T-helper 17 cell (primary cell): ENCODE measurements at places on chromosomes 4 and X.

DNA sequence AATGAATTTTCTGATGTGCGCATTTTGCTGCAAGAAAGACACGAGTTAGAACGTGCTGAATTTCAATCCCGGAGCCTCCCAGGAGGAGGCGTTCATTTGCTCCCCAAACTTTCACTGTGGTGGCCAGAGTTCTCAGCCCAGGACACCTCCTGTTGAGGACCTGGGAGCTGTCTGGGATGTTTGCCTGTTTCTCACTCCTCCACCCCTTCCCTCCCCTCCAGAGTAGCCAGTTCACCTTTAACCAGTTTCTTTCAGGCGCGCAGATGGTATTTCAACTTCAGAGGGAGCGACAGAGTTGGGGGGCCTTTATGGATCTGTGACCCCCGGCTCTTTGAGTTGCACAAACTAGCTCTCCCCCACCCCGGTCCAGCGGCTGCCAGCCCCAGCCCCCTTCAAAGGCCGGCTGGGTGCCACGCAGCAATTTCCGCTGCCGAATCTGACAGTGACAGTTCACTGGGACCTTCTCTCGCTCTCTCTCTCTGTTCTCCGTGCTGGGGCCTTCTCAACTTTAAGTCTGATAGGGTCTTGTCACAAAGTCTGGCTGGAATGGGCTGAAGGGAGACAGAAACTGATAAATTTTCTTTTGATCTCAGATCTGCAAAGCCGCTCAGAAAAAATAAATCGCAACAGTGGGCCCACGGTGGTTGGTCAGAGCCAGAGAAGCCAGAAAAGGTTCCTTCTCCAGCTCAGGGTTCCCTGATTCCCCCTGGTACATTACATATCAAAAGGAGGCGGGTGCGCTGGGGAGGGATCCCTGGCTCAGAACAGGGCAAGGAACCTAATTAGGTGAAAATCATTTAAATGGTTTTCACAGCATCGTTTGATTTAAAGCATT lies 100.0 kb upstream of the STX18 start:
- no peak overlapping the region for H3K4me3 ChIP-seq
- H3K4me1 ChIP-seq: peaks cover 2% of the 10 kb centered on the region
- no peak for DNase-seq
- H3K27me3 ChIP-seq: no peaks in the 10 kb centered on the region
- no peaks in the 10 kb centered on the region for H3K36me3 ChIP-seq

GRCh38 chr4:107351196-107351595 lies 315.1 kb upstream of the DKK2 start:
- H3K27ac ChIP-seq: no peak overlapping the region
- H3K36me3 ChIP-seq: peaks cover 2% of the 10 kb centered on the region
- DNase-seq: no peak
- no peak overlapping the region for H3K4me3 ChIP-seq
- H3K27me3 ChIP-seq: peaks cover 5% of the 10 kb centered on the region
- no peaks in the 10 kb centered on the region for H3K4me1 ChIP-seq

DNA sequence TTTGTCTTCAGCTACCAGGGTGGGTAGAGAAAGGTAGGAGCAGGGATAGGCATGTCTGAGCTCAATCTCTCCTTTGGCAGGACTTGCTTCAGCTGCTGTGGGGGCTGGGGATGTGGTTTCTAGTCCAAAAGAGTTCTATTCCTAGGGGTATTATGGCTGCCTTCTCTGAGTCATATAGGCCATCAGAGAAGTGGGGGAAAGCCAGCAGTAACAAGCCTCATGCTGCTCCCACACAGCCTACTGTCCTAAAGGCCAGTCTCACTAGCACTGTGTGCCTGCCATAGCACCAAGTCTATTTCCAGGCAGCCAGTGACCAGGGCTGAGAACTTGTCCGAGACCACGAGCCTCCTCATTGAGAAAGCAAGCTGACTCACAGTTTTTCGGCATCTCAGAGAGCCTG lies 270.6 kb downstream of the DCAF12L2 start:
- no peak overlapping the region for H3K27ac ChIP-seq
- H3K4me1 ChIP-seq: no peaks in the 10 kb centered on the region
- H3K4me3 ChIP-seq: no peak overlapping the region
- no peaks in the 10 kb centered on the region for H3K27me3 ChIP-seq
- no peaks in the 10 kb centered on the region for H3K36me3 ChIP-seq

GRCh38 chrX:1725472-1725871 lies 110.6 kb downstream of the ASMT start:
- no peak for DNase-seq
- no peak overlapping the region for H3K4me3 ChIP-seq
- H3K36me3 ChIP-seq: peaks cover 3% of the 10 kb centered on the region
- H3K27ac ChIP-seq: no peak overlapping the region
- H3K27me3 ChIP-seq: no peaks in the 10 kb centered on the region

DNA sequence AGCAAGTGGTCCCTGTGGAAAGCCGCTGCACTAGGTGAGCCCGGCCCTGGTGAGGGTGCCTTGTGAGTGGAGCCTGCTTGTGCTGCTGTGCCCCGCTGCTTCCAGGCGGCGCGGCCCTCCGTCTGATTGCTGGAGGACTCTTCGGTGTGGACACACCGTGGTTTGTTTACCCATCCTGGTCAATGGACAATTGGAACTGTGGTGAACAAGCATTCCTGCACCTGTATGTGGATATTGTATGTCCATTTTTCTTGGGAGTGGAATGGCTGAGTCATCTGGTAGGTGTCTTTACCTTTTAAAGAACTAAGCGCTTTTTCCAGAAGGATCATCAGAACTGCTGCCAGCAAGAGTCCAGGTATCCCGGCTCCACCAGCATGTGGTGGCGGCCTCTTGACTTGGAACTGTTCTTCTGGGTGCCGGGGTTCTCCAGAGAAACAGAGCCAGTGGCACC lies 15.6 kb downstream of the MAEA start:
- H3K4me1 ChIP-seq: peaks cover 53% of the 10 kb centered on the region
- DNase-seq: no peak
- peak overlapping the region; percentile 69 for H3K4me3 ChIP-seq
- H3K27ac ChIP-seq: peak overlapping the region; percentile 95
- H3K36me3 ChIP-seq: no peaks in the 10 kb centered on the region

DNA sequence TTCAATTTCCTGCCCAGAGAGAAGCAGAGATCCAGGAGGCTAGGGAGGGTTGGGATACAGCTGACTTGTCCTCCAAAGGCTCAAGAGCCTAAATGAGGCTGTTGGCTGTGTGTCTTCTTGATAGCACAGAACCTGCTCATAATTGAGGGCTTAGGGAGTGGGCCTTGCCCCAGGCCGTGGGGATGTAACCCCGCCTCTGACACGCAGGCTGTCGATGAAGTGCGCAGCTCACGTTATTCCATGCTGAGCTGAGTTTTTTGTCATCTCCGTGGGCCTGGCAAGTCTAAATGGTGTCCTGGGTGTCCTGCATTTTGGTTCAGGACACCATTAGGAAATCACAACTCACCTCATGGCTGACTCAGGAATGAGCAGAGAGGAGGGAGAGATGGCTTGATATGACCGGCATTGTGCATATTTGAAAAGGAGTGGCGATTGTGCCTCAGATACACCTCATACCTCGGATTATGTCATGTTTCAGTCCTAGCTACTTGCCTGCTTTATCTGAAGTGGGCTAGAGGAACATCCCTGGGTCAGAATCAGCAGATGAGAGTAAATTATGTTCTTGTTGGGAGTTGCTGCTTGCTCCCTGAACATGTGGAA lies 43.7 kb downstream of the FHDC1 start:
- no peaks in the 10 kb centered on the region for H3K4me1 ChIP-seq
- no peak overlapping the region for H3K4me3 ChIP-seq
- DNase-seq: no peak
- no peak overlapping the region for H3K27ac ChIP-seq

DNA sequence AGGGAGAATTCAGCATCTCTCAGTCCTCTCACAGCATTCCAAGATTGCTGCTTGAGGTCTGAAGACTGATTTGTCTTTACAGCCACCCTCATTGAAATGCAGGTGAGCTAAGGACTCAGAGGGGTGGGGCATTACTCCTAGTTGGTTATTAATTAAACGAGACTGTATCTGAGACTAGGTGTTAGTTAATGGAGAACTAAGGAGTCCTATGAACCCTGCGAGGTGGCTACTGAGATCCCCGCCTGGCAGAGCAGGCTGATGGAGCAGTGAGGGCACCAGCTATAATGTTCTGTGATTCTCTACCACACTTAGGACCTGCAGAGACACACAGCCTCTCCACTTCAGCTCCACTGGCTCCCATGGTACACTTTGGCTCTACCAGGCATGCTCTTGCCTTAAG lies 215.3 kb downstream of the MID1IP1 start:
- no peak overlapping the region for H3K27ac ChIP-seq
- no peak for DNase-seq
- H3K4me3 ChIP-seq: no peak overlapping the region
- H3K36me3 ChIP-seq: no peaks in the 10 kb centered on the region

DNA sequence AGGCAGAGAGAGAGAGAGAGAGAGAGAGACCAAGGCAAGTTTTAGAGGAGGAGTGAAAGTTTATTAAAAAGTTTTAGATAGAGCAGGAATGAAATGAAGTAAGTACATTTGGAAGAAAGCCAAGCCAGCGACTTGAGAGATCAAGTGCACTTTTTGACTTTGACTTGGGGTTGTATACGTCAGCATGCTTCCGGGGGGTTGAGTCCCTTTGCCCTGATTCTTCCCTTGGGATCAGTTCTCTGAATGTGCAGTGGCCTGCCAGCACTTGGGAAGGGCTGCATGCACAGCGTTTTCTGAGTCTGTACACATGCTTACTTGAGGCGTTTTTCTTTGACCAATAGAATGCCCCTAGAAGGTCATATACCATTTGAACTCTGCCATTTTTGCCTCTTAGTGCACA lies 400.5 kb downstream of the PDGFC start:
- H3K4me1 ChIP-seq: no peaks in the 10 kb centered on the region
- DNase-seq: no peak
- no peak overlapping the region for H3K27ac ChIP-seq
- no peaks in the 10 kb centered on the region for H3K27me3 ChIP-seq

DNA sequence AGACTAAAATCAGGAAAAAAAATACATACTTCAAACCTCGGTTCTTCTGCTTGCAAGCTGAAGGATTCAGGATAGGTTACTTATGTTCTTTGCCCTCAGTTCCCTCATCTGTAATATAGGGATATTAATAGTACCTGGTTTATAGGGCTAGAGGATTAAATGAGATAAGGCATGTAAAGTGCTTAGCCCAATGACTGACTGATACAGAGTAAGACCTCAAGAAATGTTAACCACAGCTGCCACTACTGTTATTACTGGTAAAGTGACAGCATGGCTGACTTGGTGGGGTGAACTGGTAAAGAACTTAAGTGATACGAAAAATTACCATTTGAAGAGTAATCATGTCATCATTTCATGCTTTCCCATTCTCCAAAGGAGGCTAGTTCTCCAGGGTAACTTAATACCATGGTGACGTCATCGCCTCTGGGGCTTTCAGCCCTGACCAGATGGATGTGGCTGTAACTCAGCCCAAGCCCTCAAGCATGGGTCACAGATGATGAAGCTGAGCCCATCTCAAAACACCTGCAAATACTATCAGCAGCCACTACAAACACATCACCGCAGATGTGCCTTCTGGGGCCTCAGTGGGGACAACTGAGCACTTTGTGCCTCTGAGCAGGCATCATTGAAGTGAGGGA lies 44.5 kb upstream of the SCML1 start:
- H3K27me3 ChIP-seq: no peaks in the 10 kb centered on the region
- no peak overlapping the region for H3K27ac ChIP-seq
- DNase-seq: no peak
- no peak overlapping the region for H3K4me3 ChIP-seq
- H3K36me3 ChIP-seq: no peaks in the 10 kb centered on the region
- H3K4me1 ChIP-seq: no peaks in the 10 kb centered on the region

DNA sequence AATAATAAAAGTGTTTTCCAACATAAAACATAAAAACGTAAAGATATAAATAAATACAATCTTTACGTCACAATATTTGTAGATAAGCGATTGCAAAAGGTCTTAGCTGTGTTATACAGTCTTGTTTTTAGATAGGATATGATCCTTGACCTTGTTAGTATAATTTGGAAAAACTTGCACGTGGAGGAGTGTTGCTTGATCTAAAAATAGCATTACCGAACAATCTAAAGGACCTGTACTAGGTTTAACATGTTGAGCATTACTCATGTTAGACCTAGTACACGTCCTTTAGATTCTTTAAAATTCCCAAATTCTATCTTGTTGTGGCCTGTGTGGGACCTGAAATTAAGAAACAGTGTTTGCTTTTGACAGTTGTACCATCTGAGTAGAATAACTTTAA lies 1.6 kb downstream of the METAP1 start:
- no peak overlapping the region for H3K4me3 ChIP-seq
- no peak for DNase-seq
- H3K36me3 ChIP-seq: no peaks in the 10 kb centered on the region
- no peaks in the 10 kb centered on the region for H3K27me3 ChIP-seq
- peak overlapping the region; percentile 41 for H3K27ac ChIP-seq

GRCh38 chr4:140693562-140693961 lies 62.6 kb downstream of the TBC1D9 start:
- no peaks in the 10 kb centered on the region for H3K4me1 ChIP-seq
- H3K27me3 ChIP-seq: peaks cover 22% of the 10 kb centered on the region
- no peaks in the 10 kb centered on the region for H3K36me3 ChIP-seq
- no peak overlapping the region for H3K4me3 ChIP-seq

GRCh38 chr4:107148904-107149303 lies 112.8 kb upstream of the DKK2 start:
- peaks cover 10% of the 10 kb centered on the region for H3K4me1 ChIP-seq
- no peak for DNase-seq
- peak overlapping the region; percentile 74 for H3K27ac ChIP-seq
- no peaks in the 10 kb centered on the region for H3K36me3 ChIP-seq
- H3K4me3 ChIP-seq: no peak overlapping the region

DNA sequence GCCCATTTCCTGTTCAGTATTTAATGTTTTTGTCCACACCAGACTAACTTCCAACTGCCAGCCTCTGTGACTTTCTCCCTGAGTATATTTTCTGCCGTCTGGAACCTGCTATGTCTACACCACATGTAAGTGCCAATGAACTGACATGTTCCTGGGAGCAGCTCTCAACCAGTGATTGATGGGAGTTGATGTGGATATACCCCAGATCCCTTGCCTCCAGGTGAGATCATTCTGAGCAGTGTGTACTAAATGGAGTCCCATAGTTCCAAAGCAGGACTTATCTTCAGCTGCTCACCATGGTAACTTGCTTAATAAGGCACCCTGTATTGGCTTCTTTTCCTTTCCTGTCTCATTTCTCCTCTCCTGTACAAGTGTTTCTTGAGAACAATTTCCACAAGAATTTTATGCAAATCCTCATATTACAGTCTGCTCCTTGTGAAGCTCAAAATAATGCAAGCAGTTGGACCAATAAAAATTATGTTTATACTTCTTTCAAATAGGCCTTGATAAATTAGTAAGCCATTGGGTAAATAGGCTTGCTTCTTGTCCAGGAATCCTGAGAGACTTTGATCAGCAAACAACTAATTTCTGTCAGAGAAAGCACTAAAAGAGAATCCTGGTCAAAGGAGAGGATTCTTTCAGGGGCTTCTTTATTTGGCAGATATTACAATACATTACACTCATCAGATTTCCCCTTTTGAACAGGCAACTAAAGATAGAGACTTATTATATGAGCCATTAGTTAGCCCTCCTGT lies 911.7 kb upstream of the NDST4 start:
- H3K36me3 ChIP-seq: no peaks in the 10 kb centered on the region
- DNase-seq: no peak
- no peak overlapping the region for H3K27ac ChIP-seq
